ENCODE measurements at places on chromosomes 16 and 17.

GRCh38 chr16:79845734-79846135, 245.2 kb upstream of the MAF start:
- H3K4me3 ChIP-seq = no peak overlapping the region
- peaks cover 5% of the 10 kb centered on the region for H3K27me3 ChIP-seq

DNA sequence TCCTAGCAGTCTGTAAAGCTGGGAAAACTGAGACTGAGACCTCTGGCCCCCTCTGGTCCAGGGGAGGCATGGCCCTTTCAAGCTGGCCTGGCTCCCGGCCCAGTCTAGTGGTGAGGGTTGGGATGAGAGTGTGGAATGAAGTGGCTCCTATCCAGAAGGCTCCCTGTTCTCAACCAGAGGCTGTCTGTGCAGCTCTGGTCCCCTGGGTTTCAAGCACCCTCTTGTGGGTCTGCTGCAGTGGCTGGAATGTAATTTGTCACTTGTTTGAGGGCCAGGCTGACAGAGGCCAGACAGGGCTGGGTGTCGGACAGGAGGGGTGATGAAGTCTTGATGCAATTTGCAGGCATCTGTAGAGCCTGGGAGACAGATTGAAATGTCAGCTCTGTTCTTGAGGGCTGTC, 22.1 kb upstream of the PHF12 start:
- H3K27ac ChIP-seq = no peak overlapping the region
- H3K27me3 ChIP-seq = no peaks in the 10 kb centered on the region
- no peak overlapping the region for H3K4me3 ChIP-seq
- H3K36me3 ChIP-seq = no peaks in the 10 kb centered on the region

GRCh38 chr17:36918211-36918691, 19.0 kb upstream of the LHX1 start:
- H3K27me3 ChIP-seq = peaks cover 26% of the 10 kb centered on the region
- H3K27ac ChIP-seq = no peak overlapping the region
- no peak for DNase-seq
- H3K4me3 ChIP-seq = no peak overlapping the region
- no peaks in the 10 kb centered on the region for H3K36me3 ChIP-seq

DNA sequence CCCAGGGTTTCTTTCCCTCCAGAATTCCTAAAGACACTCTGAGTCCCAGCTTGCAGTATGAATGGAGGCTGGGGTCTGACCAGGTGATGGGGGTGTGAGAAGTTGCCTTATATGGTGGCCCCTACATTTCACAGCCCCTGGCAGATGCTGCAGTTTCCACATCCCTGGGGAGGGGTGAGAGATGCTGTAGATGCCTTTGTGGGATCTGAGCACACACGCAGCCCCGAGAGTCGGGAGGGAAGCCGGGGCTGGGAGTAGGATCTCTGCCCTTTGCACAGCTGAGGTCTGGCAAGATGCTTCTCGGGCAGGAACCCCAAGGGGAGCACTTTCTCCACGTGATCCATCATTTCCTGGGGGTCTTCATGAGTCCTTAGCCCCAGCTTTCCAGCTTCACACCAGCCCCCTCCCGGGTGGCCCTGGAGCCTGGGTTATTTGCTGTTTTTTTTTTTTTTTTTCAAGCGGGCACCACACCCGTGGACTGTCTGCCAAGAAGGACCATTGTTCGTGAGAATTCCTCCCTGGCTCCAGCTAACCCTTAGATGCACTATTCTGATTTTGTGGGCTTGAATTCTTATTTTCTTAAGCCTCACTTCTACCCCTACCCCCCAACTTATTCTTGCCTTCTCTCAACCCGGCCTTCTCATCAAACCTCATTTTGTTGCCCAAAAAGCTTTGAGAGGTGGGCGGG, 50.6 kb downstream of the NTN1 start:
- H3K4me1 ChIP-seq = no peaks in the 10 kb centered on the region
- H3K27ac ChIP-seq = no peak overlapping the region
- no peak overlapping the region for H3K4me3 ChIP-seq

GRCh38 chr16:27363797-27364196, 38.2 kb upstream of the IL21R start:
- H3K4me3 ChIP-seq = no peak overlapping the region
- H3K27ac ChIP-seq = peak overlapping the region; percentile 99
- no peak for DNase-seq
- peaks cover 69% of the 10 kb centered on the region for H3K36me3 ChIP-seq
- H3K27me3 ChIP-seq = no peaks in the 10 kb centered on the region

GRCh38 chr16:81779536-81780320, 637 bp downstream of the PLCG2 start:
- H3K27ac ChIP-seq = no peak overlapping the region
- peaks cover 29% of the 10 kb centered on the region for H3K27me3 ChIP-seq
- DNase-seq = peak; percentile 27
- H3K36me3 ChIP-seq = no peaks in the 10 kb centered on the region
- peaks cover 19% of the 10 kb centered on the region for H3K4me1 ChIP-seq

GRCh38 chr17:63136369-63137012, 170.5 kb downstream of the TANC2 start:
- H3K4me3 ChIP-seq = no peak overlapping the region
- no peaks in the 10 kb centered on the region for H3K36me3 ChIP-seq
- no peak overlapping the region for H3K27ac ChIP-seq
- H3K4me1 ChIP-seq = peaks cover 5% of the 10 kb centered on the region
- H3K27me3 ChIP-seq = no peaks in the 10 kb centered on the region

DNA sequence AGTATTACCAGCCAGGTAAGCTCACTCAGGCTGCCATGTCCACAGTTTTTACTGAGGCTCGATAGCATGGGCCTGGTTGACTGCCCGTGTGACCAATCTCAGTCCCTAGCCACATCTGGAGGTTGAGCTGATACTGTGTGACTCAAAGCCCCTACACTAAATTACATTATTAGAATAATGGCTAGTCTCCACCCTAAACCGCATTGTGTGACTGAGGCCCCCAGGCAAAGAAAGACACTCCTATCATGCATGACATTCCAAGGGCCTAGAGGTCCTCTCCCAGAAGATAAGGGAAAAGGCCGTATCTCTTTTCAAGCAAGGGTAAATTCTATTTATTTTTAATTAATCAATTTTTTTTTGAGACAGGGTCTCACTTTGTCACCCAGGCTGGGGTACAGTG, 505.3 kb downstream of the HAPSTR1 start:
- H3K36me3 ChIP-seq = no peaks in the 10 kb centered on the region
- H3K27me3 ChIP-seq = peaks cover 3% of the 10 kb centered on the region
- H3K4me3 ChIP-seq = no peak overlapping the region
- no peak for DNase-seq

All from activated naive CD8-positive, alpha-beta T cell treated with anti-CD3 and anti-CD28 coated beads, Interleukin-2, amount 50 U/mL, for 24 hours (primary cell).